ENCODE measurements at places on chromosomes 13 and 19.
A peak's percentile ranks its signal among the peaks of the same experiment; 100 is the strongest.

DNA sequence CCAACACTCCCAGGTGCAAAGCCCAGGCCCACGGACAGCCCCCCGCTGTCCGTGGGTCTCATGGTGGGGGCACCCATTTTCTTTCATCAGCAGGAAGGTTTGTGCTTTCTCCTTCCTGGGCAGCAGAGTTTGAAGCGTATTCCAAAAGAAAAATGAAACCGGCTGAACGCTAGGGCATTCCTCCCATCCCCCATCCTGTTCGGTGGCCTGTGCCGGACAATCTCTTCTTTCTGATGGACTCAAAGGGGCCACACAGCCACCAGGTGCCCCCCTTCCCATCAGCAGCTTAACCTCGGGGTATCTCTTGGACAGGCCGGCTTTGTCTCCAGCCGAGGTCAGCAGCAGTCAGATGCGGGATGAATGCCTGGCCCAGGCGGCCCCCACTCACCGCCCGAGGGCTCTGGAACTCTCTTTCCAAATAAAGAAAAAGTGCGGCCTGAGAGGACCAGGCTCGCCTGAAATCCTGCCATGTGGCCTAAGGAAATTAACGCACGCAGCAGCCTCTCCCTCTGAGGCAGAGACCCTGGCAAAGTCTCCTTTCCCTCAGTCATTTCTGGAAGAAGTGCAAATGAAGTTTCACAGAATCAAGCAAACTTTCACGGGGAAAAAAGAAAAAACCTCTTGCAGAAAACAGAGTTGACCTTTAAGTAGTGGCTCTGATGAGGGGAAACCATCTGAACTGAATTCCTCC lies 67.8 kb downstream of the RASA3 start:
- no peak for DNase-seq

GRCh38 chr13:51795419-51795818 lies 8.5 kb downstream of the DHRS12 start:
- no peak for DNase-seq

GRCh38 chr13:39130301-39130700 lies 92.0 kb downstream of the NHLRC3 start:
- no peak for DNase-seq

- no peak for DNase-seq
Observed at GRCh38 chr13:20571676-20572075, 4.7 kb downstream of the IFT88 start.

GRCh38 chr19:33956941-33957340 lies 160.3 kb downstream of the KCTD15 start:
- DNase-seq, result no peak

- DNase-seq, result no peak
Observed at GRCh38 chr19:46970815-46971214, 48.8 kb upstream of the NPAS1 start.

DNA sequence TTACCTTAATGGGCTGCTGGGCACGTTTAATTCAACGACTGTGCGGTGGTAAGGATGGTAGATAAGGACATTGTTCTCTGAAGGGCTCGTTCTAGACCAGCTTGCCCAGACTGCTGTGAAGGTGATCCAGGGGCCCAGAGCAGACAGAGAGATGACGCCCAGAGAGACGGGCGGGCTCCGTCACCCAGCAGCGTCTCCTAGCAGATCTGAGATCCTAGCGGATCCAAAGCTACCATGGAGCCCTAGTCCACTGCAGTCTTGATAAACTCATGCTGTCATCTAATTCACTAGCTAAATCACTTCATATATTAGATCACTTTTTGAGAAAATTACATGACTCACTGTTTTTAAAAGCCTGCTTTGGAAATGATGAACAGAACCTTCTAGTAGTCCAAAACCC lies 21.5 kb downstream of the COL4A2 start:
- DNase-seq, result no peak

- DNase-seq, result no peak
Observed at GRCh38 chr13:97191142-97191541, 31.0 kb upstream of the MBNL2 start.

GRCh38 chr13:95956589-95957148 lies 96.5 kb downstream of the UGGT2 start:
- no peak for DNase-seq

- no peak for DNase-seq
Observed at GRCh38 chr13:88104576-88104975, 433.4 kb downstream of the SLITRK5 start.

DNA sequence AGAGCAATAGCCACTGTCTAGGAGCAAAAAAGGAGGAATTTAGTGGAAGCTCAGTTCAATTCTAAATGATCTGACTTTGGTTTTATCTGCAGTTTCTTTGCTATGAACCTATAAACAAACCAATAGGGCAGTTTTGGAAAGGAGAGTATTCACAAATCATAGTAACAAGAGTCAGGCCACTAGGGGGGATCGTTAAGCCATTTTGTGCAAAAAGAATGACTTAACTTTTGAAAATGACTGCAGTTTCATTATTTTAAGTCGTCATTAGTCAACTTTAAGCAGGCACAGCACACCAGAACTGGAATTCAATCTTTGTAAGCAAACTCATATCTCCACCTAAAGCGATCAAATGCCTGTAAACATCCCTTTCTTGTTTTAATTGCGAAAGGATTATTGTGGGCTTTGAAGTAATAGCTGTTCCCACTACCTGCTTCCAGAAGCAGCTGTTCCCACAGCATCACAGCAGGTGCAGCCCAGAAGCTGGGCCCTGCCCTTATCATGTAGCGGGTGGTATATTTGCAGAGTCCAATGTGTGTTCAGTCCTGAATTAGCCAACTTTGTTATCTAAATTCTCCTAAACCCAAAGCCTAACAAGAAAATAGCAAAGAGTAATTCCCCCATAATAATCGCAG lies 51.5 kb downstream of the SOX21 start:
- DNase-seq, result no peak

GRCh38 chr13:88154001-88154400 lies 482.8 kb downstream of the SLITRK5 start:
- DNase-seq, result no peak

GRCh38 chr19:17753976-17754375 lies 2.7 kb downstream of the FCHO1 start:
- DNase-seq, result no peak

- no peak for DNase-seq
Observed at GRCh38 chr13:44249431-44249836, 124.2 kb upstream of the SERP2 start.

GRCh38 chr13:28412981-28413380 lies 81.9 kb downstream of the FLT1 start:
- no peak for DNase-seq

DNA sequence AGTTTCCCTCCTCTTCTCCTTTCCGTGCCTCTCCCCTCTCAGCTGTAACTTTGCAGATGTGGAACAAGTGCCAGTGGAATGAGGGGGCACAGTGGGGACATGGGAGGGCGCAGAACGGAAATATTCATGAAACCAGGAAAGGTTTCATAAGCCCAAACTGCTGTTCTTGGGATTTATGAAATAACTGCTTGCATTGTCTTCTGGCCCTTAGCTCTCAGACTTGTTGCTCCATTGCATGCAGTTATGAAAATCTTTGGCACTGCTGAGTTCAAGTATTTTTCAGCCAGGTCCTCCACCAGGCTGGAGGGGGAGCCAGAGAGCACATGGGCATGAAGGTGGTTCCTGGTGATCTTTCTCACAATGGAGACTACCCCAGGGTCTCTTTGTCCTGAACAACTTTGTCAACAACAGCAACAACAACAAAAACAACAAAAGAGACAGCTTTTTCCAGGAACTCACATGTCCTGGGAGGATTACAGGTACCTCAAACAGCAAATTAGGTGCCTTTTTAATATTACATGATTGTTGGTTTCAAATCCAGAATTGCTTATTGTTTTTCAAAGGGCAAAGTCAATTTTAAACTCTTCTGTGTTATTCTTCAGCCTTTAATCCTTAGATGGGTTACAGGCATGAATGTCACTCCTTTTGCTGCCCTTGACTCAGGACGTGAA lies 1.5 kb downstream of the RGCC start:
- no peak for DNase-seq

DNA sequence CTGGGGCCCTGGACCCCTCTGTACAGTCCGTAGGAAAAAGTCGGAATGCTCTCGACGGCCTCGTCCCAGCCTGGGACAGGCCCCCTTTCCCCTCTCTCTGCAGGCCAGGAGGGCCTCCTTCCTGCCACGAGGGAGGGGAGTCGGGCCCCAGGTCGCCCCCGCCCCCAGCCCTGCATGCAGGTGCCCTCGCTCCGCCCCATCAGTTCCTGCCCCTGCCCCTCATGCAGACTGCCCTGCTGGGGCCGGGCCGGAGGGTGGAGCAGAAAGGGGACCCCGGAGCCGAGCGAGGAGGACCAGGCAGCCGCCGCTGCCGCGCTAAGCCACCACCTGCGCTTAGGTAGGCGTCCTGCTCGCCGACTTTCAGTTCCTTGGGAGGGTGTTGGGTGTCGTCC lies 7.3 kb downstream of the LYL1 start:
- no peak for DNase-seq

GRCh38 chr13:112637017-112637801 lies 49.3 kb upstream of the TUBGCP3 start:
- DNase-seq, result no peak

GRCh38 chr19:27672309-27673047 lies 1540.5 kb downstream of the UQCRFS1 start:
- DNase-seq, result no peak

- DNase-seq, result no peak
Observed at GRCh38 chr13:22256111-22256639, 585.3 kb downstream of the FGF9 start.

DNA sequence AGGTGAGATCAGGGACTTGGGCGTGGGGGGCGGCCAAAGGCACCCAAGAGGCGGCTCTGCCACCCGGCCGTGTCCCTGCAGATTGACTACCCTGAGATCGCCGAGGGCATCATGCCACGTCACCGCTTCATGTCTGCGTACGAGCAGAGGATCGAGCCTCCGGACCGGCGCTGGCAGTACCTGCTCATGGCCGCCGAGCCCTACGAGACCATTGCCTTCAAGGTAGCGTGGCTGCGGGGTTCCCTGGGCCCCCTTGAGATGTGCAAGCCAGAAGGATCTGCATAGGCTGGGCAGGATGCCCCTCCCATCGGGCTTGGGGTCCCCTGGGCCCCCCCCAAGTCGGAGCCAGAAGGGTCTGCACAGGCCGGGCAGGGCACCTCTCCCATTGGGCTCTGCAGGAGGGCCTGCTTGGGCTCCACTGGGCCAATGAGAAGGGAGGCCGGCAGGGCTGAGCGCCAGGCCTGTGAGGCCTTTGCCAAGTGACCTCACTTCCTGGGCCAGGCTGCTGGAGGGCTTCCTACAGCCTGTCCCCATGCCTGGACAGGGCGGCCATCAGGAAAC lies 2.2 kb upstream of the AMH start:
- no peak for DNase-seq

DNA sequence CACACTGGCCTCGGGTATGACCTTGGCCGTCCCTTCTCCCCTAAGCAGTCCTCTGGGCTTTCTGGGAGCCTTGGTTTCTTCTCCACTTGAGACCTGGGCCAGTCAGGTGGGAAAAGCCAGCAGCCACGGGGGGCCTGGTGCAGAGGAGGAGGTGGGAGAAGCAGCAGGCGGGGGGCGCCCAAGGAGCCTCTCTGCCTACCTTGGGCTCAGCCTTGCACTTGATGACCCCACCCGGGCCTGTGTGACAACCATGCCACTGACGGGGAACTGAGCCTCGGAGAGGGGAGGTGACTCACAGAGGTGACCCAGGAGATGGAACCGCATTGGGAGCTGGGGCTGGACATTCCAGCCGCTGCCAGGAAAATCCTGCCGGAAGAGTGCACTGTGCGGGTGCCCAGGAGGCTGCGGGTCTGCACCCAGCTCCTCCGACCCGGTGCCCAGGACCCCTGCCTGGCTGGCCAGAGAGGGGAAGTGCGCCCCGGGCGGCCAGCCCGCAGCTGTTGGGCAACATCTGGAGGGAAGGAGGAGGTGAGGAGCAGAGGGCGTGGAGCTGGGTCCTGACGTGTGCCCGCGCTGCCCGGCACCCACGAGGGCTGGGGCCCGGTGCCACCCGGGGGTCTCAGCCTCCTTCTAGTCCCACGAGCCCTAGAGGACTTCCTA lies 23.4 kb upstream of the SLC7A10 start:
- DNase-seq, result no peak

DNA sequence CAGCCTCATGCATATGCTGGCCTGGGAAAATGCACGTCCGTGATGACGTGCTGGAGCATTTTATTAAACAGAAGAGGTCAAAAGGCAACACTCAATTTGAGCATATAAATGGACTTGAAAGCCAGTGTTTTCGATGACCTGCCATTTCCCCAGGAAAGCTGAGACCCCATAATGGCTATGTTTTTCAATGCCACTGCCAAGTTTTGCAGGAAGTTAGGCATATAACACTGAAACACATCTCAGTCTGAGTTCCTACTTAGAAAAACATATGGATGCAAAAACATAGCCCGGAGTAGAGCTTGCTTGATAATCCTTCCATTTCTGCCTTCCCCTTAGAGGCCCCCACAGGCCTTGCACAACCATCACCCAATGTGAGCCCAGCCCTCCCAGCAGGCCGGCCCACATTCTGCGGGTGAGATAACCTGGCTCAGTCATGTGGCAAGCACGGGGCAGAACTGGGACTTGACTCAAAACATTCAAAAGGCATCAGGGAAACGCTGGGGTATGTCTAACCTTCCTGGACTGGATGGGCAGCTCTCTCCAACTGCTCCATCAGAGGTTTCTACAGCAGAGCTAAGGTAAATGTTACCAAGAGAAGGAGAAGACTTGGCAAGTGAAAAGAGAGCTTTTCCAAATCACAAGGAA lies 24.9 kb downstream of the EPS15L1 start:
- peak; percentile 29 for DNase-seq

GRCh38 chr19:46373491-46374359 lies 26.8 kb downstream of the PPP5C start:
- DNase-seq, result no peak

GRCh38 chr13:92984151-92984550 lies 242.5 kb upstream of the GPC6 start:
- no peak for DNase-seq

DNA sequence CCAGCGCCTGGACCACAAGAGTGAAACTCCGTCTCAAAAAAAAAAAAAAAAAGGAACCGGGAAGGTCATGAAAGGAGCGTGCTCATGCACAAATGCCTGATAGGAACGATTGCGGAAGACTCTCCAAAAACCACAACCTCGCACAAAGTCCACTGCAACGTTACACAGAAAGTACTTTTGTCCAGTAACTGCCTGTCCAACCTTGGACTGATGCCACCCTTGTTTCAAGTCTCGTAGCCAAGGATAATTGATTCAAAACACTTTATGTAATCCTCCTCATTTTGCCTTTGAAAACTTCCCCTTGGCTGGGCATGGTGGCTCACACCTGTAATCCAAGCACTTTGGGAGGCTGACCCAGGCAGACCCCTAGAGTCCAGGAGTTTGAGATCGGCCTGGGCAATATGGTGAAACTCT lies 13.7 kb downstream of the LGALS7 start:
- no peak for DNase-seq

DNA sequence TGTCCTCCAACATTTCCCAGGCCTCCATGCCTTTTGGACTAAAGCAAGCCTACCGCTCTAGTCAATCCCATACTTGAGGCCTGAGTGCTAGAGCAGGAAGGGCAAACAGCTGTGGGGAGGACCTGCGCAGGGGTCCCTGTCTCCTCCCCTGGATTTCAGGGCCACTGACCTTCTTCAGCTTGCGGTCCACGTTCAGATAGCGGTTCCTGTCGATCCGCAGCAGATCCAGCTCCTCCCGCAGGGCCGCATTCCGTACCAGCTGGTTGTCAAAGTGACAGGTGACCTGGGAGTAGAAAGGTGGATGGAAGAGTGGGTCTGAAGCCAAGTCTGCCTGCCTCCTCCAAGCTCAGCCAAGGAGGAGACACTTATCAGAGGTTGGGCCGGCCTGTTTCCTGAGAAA lies 14.0 kb upstream of the EMP3 start:
- DNase-seq, result no peak

Measured in stimulated activated CD8-positive, alpha-beta memory T cell treated with anti-CD3 and anti-CD28 coated beads, Interleukin-15, amount 100 ng/mL, for 4 hours (primary cell).